B cell (primary cell): ENCODE measurements at places on chromosomes 13 and 19. TPM values are rescaled to one million over a fixed set of nuclear protein-coding genes. Genes with fewer than 3 reads are reported as not detected.

FDX2 gene
- 13.6 and 13.9 TPM in 2 replicates for total RNA-seq

- DNase-seq, result no peak
- H3K27me3 ChIP-seq, result no peaks in the 10 kb centered on the region
- H3K36me3 ChIP-seq, result no peaks in the 10 kb centered on the region
These were observed 7.8 kb upstream of the OLFM4 start for GRCh38 chr13:53020764-53021335.

NAXD gene
- 33.3 and 36.0 TPM in 2 replicates for total RNA-seq

PSG7 gene
- not detected in 2 replicates for total RNA-seq

CEACAM21 gene
- 18.9 and 19.3 TPM in 2 replicates for total RNA-seq

- no peaks in the 10 kb centered on the region for H3K36me3 ChIP-seq
- peak overlapping the region; percentile 18 for H3K27ac ChIP-seq
- peaks cover 40% of the 10 kb centered on the region for H3K27me3 ChIP-seq
- peak overlapping the region; percentile 72 for H3K4me3 ChIP-seq
These were observed 604 bp downstream of the ERFL start for GRCh38 chr19:41927497-41928192.

VSTM1 gene
- not detected in 2 replicates for total RNA-seq

DNA sequence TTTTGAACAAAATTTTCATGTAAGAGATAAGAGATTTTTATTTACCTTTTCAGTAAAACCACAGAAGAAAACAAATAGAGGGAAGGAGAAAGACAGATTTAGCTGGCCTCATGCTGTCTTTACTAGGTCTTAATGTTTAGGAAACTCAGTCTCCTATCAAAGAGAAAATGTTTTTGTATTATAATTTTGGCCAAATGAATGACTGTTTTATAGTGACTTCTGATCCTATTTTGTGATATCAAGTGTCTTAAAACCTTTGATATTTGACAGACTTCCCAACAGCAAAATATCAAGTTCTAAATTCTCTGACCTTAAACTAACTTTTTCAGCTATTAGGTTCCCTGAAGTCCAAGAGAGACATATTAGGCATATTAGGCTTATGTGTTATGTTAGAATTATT is 27.0 kb downstream of the CRYL1 start:
- H3K27me3 ChIP-seq, result no peaks in the 10 kb centered on the region
- no peaks in the 10 kb centered on the region for H3K36me3 ChIP-seq
- no peak for DNase-seq

GRCh38 chr13:68872338-68872737 is 1235.3 kb upstream of the ATXN8OS start:
- H3K27me3 ChIP-seq, result no peaks in the 10 kb centered on the region
- no peaks in the 10 kb centered on the region for H3K4me1 ChIP-seq

- H3K4me3 ChIP-seq, result no peak overlapping the region
- no peaks in the 10 kb centered on the region for H3K36me3 ChIP-seq
- H3K27ac ChIP-seq, result no peak overlapping the region
- H3K27me3 ChIP-seq, result no peaks in the 10 kb centered on the region
- peaks cover 15% of the 10 kb centered on the region for H3K4me1 ChIP-seq
- DNase-seq, result no peak
These were observed 144.8 kb downstream of the FLT1 start for GRCh38 chr13:28349907-28350654.

GRCh38 chr13:27825072-27825471 is 32.8 kb downstream of the GSX1 start:
- H3K4me3 ChIP-seq, result no peak overlapping the region
- peaks cover 13% of the 10 kb centered on the region for H3K27me3 ChIP-seq
- H3K36me3 ChIP-seq, result no peaks in the 10 kb centered on the region
- no peak overlapping the region for H3K27ac ChIP-seq
- no peak for DNase-seq

DNA sequence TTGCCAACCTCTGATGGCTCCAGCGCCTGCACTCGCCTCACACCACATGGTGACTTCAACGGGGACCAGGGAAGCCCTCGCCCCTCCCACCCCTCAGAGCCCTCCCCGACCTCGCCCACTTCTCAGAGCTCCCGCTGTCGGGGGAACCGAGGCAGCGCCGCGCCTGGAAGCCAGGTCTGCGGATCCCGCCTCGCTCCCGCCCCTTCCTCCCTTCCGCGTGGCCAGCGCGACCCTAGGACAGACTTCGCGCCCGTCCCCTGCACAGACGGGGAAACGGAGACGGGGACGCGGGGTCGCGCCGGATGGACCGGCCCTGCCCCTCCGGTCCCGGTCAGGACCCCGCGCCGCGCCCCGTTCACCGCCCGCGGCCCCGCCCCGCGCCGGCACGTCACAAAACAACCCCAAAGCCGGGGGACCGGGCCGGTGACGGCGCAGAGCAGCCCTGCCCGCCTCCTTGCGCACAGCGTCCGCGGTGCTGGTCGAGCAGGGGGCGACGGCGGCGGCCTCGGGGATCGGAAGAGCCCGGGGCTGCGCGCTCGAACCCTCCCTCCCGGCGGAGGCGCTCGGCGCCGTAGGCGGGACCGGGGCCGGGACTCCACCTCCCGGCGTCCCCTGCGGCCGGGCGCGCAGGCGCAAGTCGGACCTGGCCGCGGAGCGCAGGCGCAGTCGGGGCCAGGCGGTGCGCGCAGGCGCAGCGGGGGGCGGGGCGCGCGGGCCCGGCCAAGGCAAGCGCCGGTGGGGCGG is 379 bp upstream of the CDC34 start:
- no peak overlapping the region for H3K4me3 ChIP-seq
- H3K36me3 ChIP-seq, result no peaks in the 10 kb centered on the region
- H3K4me1 ChIP-seq, result peaks cover 25% of the 10 kb centered on the region
- peak overlapping the region; percentile 41 for H3K27ac ChIP-seq

DNA sequence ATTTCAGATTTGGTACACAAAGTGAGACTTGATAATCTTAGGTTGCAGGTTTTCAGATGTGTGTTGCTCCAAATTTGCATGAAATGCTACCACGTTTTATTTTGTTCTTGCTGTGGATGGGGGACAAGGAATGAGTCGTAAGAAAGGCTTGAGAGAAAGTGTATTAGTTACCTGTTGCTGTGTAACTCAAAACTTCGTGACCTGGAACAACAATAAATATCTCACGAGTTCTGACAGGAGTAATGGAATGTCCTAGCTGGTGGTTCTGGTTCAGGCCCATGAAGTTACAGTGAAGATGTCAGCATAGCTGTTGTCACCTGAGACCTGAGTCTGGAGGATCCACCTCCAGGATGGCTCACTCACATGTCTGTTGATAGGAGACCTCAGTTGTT is 1.2 kb downstream of the ZNF8 start:
- no peaks in the 10 kb centered on the region for H3K27me3 ChIP-seq

- H3K36me3 ChIP-seq, result peaks cover 2% of the 10 kb centered on the region
- peaks cover 27% of the 10 kb centered on the region for H3K4me1 ChIP-seq
- H3K4me3 ChIP-seq, result no peak overlapping the region
- no peak for DNase-seq
These were observed 2.5 kb downstream of the ZNF430 start for GRCh38 chr19:21022996-21023395.

RASGRP4 gene
- 0.20 TPM in 1 of 2 replicates, not detected in the other for total RNA-seq

RNF225 gene
- 0.49 TPM in 1 of 2 replicates, not detected in the other for total RNA-seq

DNA sequence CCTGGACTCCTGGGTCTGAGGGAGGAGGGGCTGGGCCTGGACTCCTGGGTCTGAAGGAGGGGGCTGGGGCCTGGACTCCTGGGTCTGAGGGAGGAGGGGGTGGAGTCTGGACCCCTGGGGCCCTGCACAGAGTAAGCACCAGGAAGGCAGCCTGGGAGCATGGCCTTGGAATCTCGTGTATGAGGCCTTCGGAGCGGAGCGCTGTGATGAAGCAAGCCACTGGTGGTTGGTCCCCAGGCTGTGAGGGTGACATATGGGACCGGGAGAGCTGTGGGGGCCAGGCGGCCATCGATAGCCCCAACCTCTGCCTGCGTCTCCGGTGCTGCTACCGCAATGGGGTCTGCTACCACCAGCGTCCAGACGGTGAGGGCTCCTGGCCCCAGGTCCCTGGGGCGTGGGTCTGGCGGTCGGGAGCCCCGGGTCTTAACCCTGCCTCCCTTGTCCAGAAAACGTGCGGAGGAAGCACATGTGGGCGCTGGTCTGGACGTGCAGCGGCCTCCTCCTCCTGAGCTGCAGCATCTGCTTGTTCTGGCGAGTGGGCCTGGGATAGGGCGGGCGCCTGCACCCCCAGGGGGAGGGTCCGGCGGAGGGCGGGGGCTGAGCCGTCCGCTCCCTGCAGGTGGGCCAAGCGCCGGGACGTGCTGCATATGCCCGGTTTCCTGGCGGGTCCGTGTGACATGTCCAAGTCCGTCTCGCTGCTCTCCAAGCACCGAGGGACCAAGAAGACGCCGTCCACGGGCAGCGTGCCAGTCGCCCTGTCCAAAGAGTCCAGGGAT is 918 bp downstream of the TMEM190 start:
- H3K36me3 ChIP-seq, result no peaks in the 10 kb centered on the region
- H3K4me1 ChIP-seq, result peaks cover under 1% of the 10 kb centered on the region
- DNase-seq, result no peak
- no peaks in the 10 kb centered on the region for H3K27me3 ChIP-seq

DNA sequence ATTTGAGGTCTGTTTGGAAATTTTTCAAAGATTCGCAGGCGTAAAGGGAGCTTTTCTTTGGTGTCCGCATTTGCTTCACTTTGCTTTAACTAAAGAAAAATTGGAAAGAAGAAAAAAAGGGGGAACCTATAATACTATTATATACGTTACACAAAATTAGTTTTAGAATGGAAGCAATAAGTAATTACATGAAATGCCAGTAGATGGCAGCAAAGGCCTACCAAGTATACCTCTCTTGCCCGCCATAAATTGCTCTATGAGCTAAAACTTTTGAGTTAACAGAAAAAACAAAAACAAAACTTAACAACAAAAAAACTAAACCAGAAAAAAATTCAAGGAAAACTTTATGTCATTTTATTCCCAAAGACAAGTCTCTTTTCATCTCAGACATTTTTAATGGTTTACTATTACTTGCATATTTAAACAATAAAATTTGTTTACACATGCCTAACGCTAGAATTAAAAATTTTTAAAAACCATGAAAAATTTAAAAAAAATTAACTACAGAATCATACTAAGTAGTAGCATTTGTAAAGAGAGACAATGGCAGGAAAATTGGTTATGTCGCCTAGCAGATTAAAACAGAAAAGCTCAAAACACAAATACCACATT is 271.4 kb downstream of the NALCN start:
- no peak overlapping the region for H3K4me3 ChIP-seq
- H3K36me3 ChIP-seq, result no peaks in the 10 kb centered on the region
- H3K4me1 ChIP-seq, result no peaks in the 10 kb centered on the region
- H3K27ac ChIP-seq, result no peak overlapping the region
- no peaks in the 10 kb centered on the region for H3K27me3 ChIP-seq
- DNase-seq, result peak; percentile 54

DNA sequence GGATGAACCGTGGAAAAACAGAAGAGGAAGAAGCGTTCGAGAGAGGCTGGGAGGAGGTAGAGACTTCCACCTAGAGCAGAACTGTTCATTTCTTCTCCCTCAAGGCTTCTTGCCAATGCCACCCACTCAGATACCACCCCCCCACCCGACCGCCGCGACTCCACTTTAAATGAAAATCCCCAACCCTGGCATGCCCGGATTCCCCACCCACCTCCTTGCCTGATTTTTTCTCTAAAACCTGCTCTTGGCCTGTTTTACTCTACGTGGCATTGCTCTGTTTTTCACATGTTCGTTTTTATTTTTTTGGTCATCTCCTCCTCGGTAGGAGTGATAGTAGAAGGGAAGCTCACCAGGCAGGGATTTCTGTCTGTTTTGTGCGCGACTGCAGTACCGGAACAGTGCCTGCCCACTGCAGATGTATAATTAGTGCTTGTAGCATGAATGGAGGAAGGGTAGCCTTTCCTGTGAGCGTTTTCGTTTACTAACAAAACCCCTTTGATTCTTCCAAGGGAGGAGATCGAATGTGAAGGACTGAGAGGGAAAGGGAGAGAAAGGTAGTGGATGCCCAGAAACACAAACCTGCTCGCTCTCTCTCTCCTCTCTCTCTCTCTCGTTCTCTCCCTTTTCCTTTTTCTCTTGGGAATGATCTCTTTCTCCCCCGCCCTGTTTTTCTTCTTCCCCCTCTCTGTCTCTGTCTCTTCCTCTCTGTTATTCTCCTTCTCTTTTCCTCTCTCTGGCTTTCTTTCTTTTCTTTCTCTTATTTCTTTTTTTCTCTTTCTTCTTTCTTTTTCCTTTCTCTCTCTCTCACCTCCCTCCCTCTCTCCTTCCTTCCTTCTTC is 2.2 kb downstream of the CD70 start:
- H3K4me3 ChIP-seq, result no peak overlapping the region
- H3K27ac ChIP-seq, result peak overlapping the region; percentile 8
- peaks cover 7% of the 10 kb centered on the region for H3K27me3 ChIP-seq
- no peaks in the 10 kb centered on the region for H3K36me3 ChIP-seq

SCAMP4 gene
- 60.0 and 62.9 TPM in 2 replicates for total RNA-seq

ZNF470 gene
- 6.9 and 11.9 TPM in 2 replicates for total RNA-seq

CYP4F12 gene
- not detected in 2 replicates for total RNA-seq

GRCh38 chr13:75896271-75896670 is 260.1 kb downstream of the LMO7 start:
- DNase-seq, result no peak
- H3K36me3 ChIP-seq, result no peaks in the 10 kb centered on the region
- no peaks in the 10 kb centered on the region for H3K27me3 ChIP-seq
- H3K4me1 ChIP-seq, result no peaks in the 10 kb centered on the region
- H3K4me3 ChIP-seq, result no peak overlapping the region

DNA sequence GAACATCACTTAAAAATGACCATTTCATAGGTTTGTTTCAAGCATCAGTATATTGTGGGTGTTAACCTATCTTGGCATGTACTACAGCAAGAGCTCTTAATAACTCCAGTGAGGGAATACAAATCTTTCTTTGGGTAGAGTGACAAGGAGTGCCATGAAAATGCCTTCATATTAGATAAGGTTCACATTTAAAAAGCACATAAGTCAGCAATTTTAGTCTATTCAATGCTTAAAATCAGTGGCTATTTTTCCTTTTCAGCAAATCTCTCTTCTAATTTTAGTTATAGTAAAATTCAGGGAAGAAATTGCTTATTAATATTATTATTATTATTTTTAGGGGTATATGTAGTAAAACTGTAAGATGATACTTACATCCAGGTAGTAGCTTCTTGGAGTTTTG is 291.1 kb downstream of the GPC6 start:
- H3K4me3 ChIP-seq, result no peak overlapping the region
- H3K27ac ChIP-seq, result no peak overlapping the region
- no peaks in the 10 kb centered on the region for H3K4me1 ChIP-seq
- no peaks in the 10 kb centered on the region for H3K27me3 ChIP-seq

FUT2 gene
- total RNA-seq, result not detected in 2 replicates

FCAR gene
- total RNA-seq, result 0.34 TPM in 1 of 2 replicates, not detected in the other

DNA sequence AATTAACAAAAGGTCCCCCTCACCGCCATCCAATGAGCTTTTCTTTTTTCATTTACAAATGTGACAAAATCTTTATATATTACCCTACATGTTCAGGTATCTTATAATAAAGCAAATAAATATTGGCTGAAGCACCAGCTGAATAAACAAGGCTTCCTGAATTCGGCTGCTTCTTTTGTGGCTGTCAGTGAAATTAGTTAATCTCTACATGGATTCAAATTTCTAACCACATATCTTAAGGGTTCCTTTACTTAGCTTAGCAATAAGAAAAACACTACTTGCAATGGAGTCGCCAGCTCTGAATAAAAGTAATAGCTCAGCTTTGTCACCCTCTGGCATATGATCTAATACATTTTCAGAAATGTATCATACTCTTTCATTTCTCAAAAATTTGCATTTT is 104.3 kb downstream of the CCNA1 start:
- no peaks in the 10 kb centered on the region for H3K27me3 ChIP-seq
- DNase-seq, result no peak
- no peaks in the 10 kb centered on the region for H3K36me3 ChIP-seq
- H3K4me1 ChIP-seq, result no peaks in the 10 kb centered on the region

NCR1 gene
- total RNA-seq, result not detected in 2 replicates

GRCh38 chr19:317710-318508 is 26.7 kb downstream of the MIER2 start:
- no peaks in the 10 kb centered on the region for H3K4me1 ChIP-seq
- no peak overlapping the region for H3K4me3 ChIP-seq
- H3K36me3 ChIP-seq, result peaks cover 8% of the 10 kb centered on the region
- no peak for DNase-seq

GRCh38 chr13:59754411-59754810 is 409.3 kb downstream of the DIAPH3 start:
- no peak overlapping the region for H3K4me3 ChIP-seq
- no peaks in the 10 kb centered on the region for H3K4me1 ChIP-seq
- no peaks in the 10 kb centered on the region for H3K27me3 ChIP-seq
- H3K36me3 ChIP-seq, result no peaks in the 10 kb centered on the region
